ENCODE measurements at places on chromosomes 3 and 15. TPM values are rescaled to one million over a fixed set of nuclear protein-coding genes. Genes with fewer than 3 reads are reported as not detected.
A peak's percentile ranks its signal among the peaks of the same experiment; 100 is the strongest.

DNA sequence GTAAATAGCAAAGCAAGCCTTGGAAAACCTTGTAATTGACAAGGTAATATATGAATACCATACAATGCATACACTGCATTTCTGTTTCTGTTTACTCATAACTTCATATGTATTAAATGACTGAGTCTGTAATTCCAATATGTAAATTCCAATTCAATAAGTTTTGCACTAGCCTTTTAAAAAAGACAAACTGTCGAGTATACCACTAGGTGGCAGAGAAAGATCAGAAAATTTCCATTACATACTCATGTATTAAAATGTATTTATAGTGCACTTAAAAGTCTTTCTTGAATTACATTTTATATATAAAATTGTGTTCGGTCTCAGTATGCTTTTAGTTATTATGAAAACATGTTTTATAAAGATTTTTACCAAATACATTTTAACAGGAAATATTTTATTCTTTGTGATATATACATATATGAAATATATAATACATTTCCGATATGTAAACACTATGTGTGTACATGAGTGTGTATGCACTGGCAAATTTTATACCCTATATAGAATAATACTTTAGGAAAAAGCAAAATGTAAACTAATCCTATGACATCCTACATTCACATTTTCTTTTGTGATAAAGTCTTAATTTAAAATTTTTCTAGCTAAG lies 216.8 kb downstream of the VGLL3 start:
- no peaks in the 10 kb centered on the region for H3K27me3 ChIP-seq
- no peaks in the 10 kb centered on the region for H3K4me1 ChIP-seq
- no peak for DNase-seq
- no peaks in the 10 kb centered on the region for H3K36me3 ChIP-seq

GRCh38 chr3:52063026-52063723 lies 6.8 kb upstream of the DUSP7 start:
- no peaks in the 10 kb centered on the region for H3K27me3 ChIP-seq
- no peak overlapping the region for H3K4me3 ChIP-seq
- H3K27ac ChIP-seq, result peak overlapping the region; percentile 96
- H3K4me1 ChIP-seq, result peaks cover 90% of the 10 kb centered on the region
- DNase-seq, result no peak

DNA sequence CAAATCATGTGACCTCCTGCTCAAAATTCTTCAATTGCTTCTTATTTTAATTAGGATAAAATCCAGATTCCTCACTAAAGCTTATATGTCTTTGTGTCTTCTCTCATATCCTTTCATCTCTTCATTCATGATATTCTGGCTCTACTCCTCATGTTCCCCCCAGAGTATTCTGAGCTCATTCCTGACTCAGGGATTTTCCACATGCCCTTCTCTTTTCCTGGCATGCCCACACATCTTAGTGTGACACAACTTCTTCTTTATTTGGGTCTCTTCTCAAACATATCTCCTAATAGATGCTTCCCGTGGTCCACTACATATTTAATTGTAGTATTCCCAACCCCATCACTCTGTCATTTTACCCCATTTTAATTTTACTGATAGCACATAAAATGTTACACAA lies 15.2 kb upstream of the MBNL1 start:
- no peak overlapping the region for H3K4me3 ChIP-seq
- no peak overlapping the region for H3K27ac ChIP-seq
- DNase-seq, result no peak
- no peaks in the 10 kb centered on the region for H3K27me3 ChIP-seq
- H3K4me1 ChIP-seq, result peaks cover 8% of the 10 kb centered on the region

GRCh38 chr3:184848934-184849333 lies 37.0 kb downstream of the VPS8 start:
- no peak overlapping the region for H3K27ac ChIP-seq
- H3K36me3 ChIP-seq, result peaks cover 6% of the 10 kb centered on the region
- peaks cover under 1% of the 10 kb centered on the region for H3K4me1 ChIP-seq

DNA sequence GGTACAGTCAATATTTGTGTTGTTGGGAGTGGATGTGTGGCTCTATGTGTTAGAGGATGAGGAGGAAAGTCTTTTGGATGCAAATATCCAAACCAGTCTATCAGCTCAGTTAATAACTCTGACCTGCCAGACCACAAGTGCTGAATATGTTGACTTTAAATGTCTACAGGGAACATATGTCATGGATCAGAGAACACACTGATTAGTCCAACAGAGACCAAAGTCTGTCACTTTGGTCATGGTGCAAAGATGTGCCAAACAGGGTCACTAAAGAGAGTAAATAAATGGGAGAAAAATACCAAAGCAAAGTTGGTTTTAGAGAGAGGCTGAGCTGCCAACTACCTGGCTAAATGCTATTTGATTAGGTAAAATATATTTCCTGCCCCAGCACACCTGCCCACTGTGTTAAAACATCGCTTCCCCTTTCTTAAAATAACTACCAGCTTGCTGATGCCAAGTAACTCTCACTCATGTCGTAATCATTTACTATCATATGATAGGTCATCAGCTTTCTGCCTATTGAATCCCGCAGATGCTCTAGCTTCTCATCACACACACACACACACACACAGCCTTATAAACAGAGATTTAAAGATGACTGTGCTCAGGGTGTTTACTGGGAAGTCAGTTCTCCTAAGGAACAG lies 173.3 kb downstream of the PDZRN3 start:
- H3K27me3 ChIP-seq, result no peaks in the 10 kb centered on the region
- H3K36me3 ChIP-seq, result no peaks in the 10 kb centered on the region
- H3K27ac ChIP-seq, result no peak overlapping the region
- H3K4me1 ChIP-seq, result no peaks in the 10 kb centered on the region
- DNase-seq, result no peak

- H3K4me3 ChIP-seq, result no peak overlapping the region
- H3K27ac ChIP-seq, result no peak overlapping the region
- H3K27me3 ChIP-seq, result no peaks in the 10 kb centered on the region
- DNase-seq, result no peak
- H3K36me3 ChIP-seq, result no peaks in the 10 kb centered on the region
These were observed 206.3 kb upstream of the ROBO1 start for GRCh38 chr3:79973917-79974595.

- DNase-seq, result no peak
- H3K27me3 ChIP-seq, result peaks cover 6% of the 10 kb centered on the region
- no peaks in the 10 kb centered on the region for H3K36me3 ChIP-seq
- no peak overlapping the region for H3K4me3 ChIP-seq
These were observed 24.8 kb downstream of the EFCC1 start for GRCh38 chr3:129025691-129026435.

DNA sequence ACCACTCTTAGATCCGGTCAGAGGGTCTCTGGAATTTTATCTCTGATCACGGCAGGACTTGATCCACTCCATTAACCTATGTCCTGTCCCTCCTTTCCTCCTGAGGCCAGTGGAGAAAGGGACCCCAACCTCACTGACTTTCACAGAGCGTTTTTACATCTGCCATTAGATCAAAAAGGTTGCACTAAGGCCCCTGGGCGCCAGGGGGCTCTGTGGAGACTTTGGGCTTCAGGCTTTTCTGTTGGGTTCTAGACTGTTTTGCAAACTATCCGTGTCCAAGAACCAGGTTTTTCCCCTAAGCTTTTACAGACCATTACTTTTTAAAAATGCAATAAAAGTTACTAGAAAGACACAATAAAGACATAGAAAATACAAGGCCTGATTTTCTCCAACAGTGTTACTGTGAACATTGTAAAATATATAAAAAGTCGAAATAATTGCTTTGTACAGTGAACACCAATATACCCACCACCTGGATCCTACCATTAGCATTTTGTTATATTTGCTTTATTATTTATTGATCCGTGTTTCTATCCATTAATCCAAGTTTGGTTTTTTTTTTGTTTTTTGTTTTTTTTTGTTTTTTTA lies 159.7 kb downstream of the POLR2M start:
- H3K27ac ChIP-seq, result no peak overlapping the region
- H3K27me3 ChIP-seq, result no peaks in the 10 kb centered on the region
- no peak overlapping the region for H3K4me3 ChIP-seq
- H3K36me3 ChIP-seq, result no peaks in the 10 kb centered on the region
- no peak for DNase-seq

- H3K4me3 ChIP-seq, result no peak overlapping the region
- DNase-seq, result no peak
- no peaks in the 10 kb centered on the region for H3K27me3 ChIP-seq
- no peak overlapping the region for H3K27ac ChIP-seq
- no peaks in the 10 kb centered on the region for H3K4me1 ChIP-seq
These were observed 6.4 kb upstream of the CAPN7 start for GRCh38 chr3:15199493-15200105.

DNA sequence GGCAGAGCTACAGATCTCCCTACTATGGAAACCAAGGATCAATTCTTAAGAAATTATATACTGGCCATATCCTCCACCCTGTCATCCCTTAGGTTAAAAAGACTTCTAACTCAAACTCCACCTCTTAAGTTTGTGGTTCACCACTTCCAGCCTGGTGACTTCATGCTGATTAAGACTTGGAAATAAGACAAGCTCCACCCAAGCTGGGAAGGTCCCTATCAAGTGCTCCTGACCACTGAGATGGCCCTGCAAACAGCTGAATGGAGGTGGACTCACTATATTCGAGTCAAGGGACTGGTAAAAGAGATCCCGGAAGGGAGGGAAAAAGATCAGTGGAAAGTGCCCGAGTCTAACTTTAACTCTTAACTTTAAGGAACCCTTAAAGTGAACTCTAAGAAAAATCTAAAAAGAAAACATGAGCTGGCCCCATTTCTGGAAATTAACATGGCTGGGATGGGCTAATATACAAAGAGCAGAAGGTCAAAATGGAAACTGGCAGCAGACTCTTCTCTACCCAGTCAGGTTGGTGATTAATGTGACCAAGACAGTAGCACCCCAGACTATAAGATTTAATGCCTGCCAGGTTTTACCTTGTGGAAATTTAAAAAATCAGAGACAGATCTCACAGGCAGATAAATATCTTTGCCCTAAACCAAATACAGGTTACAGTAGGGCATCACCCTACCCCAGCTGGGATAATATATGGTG lies 43.9 kb downstream of the PPCDC start:
- peaks cover 16% of the 10 kb centered on the region for H3K27me3 ChIP-seq
- peak overlapping the region; percentile 31 for H3K27ac ChIP-seq
- peaks cover 22% of the 10 kb centered on the region for H3K4me1 ChIP-seq
- no peak overlapping the region for H3K4me3 ChIP-seq

DNA sequence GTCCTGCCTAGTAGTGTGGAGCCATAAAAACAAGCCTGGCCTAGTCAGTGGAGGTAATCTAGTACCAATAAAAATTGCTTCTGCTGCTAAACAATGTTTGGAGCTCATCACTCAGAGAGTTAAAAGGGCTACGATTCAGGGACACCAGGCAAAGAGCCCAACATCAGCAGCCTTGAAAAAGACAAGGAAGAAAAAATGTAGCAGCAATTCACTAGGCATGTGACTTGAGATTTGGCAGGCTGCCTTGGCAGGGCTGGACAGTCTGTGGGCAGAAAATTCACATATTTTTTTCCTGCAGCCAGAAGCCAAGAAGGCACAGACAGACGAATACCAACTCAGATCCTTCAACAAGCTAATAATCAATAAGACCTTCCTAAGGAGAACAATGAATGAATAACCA lies 47.2 kb downstream of the IGSF11 start:
- no peak overlapping the region for H3K27ac ChIP-seq
- DNase-seq, result no peak
- no peaks in the 10 kb centered on the region for H3K4me1 ChIP-seq
- H3K4me3 ChIP-seq, result no peak overlapping the region
- no peaks in the 10 kb centered on the region for H3K27me3 ChIP-seq

GRCh38 chr15:42264795-42265194 lies 8.2 kb upstream of the GANC start:
- H3K4me3 ChIP-seq, result no peak overlapping the region
- H3K27ac ChIP-seq, result no peak overlapping the region

GRCh38 chr3:141091426-141091825 lies 40.3 kb downstream of the SPSB4 start:
- no peak overlapping the region for H3K4me3 ChIP-seq
- H3K36me3 ChIP-seq, result no peaks in the 10 kb centered on the region
- no peak for DNase-seq
- no peaks in the 10 kb centered on the region for H3K27me3 ChIP-seq
- no peak overlapping the region for H3K27ac ChIP-seq

- no peaks in the 10 kb centered on the region for H3K36me3 ChIP-seq
- no peak overlapping the region for H3K4me3 ChIP-seq
- no peak overlapping the region for H3K27ac ChIP-seq
- no peak for DNase-seq
These were observed 85.8 kb upstream of the KCNMB2 start for GRCh38 chr3:178450476-178450875.

DNA sequence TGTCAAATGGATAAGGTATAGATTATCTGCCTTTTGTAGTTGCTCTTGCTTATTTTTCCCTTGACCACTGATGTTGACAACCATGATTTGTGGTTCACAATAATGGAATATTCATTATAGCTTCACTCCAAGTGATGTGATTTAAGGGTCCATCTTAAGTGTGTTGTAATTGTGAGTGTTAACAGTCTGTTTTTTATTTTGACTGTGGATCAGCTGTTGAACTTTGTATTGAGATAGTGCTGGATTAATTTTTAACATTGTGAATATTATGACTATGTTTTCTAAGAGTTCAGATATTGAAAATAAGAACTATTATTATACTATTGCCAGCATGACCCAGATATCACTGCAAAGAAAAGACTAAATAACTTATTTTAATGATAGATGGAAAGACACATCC lies 8.6 kb upstream of the GASK1A start:
- no peak for DNase-seq
- no peaks in the 10 kb centered on the region for H3K4me1 ChIP-seq
- peaks cover 4% of the 10 kb centered on the region for H3K27me3 ChIP-seq
- H3K27ac ChIP-seq, result no peak overlapping the region

DNA sequence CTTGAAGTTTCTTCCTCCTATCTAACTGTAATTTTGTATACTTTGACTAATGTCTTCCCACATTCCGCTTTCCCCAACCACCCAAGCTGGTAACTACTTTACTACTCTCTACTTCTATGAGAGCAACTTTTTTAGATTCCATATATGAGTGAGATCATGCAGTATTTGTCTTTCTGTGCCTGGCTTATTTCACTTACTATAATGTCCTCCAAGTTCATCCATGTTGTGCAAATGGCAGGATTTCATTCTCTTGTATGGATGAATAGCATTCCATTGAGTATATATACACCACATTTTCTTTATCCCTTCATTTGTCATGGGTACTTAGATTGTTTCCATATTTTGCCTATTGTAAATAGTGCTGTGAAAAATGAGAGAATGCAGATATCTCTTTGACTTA lies 78.5 kb upstream of the CCNL1 start:
- no peaks in the 10 kb centered on the region for H3K4me1 ChIP-seq
- no peak overlapping the region for H3K27ac ChIP-seq
- no peak overlapping the region for H3K4me3 ChIP-seq
- H3K27me3 ChIP-seq, result no peaks in the 10 kb centered on the region
- no peaks in the 10 kb centered on the region for H3K36me3 ChIP-seq
- no peak for DNase-seq

SPATA16 gene
- not detected for polyA plus RNA-seq

RASGRP1 gene
- polyA plus RNA-seq, result 1.1 TPM

LDHAL6B gene
- not detected for polyA plus RNA-seq

JAGN1 gene
- polyA plus RNA-seq, result 48.0 TPM

SUMF1 gene
- polyA plus RNA-seq, result 51.8 TPM

TRAT1 gene
- not detected for polyA plus RNA-seq

PPARG gene
- 2.4 TPM for polyA plus RNA-seq

GABRR3 gene
- not detected for polyA plus RNA-seq

TBCCD1 gene
- polyA plus RNA-seq, result 15.0 TPM

Measured in keratinocyte (primary cell).